Kidney (tissue), 22 donors: ENCODE measurements at places on chromosomes 5 and 9. TPM values are rescaled to one million over a fixed set of nuclear protein-coding genes. Genes with fewer than 3 reads are reported as not detected.
A peak's percentile ranks its signal among the peaks of the same experiment; 100 is the strongest.

GRCh38 chr5:59420596-59420995 is 472.9 kb downstream of the PDE4D start:
- DNase-seq, result no peak
- H3K27me3 ChIP-seq, result no peaks in the 10 kb centered on the region
- no peak overlapping the region for H3K4me3 ChIP-seq
- no peaks in the 10 kb centered on the region for H3K36me3 ChIP-seq
- H3K4me1 ChIP-seq, result no peaks in the 10 kb centered on the region

GRCh38 chr9:124257844-124258606 is at the start of gene NEK6:
Gene NEK6 (plus strand): TSS chr9:124257949. CDS start chr9:124301965, 44,016 bp downstream.
- peaks cover 25% of the 10 kb centered on the region for H3K4me1 ChIP-seq
- no peaks in the 10 kb centered on the region for H3K27me3 ChIP-seq
- peak within 1 kb of the TSS; percentile 74 for H3K4me3 ChIP-seq
- H3K27ac ChIP-seq, result peak within 1 kb of the TSS; percentile 90
- peak; percentile 64 for DNase-seq
- no peaks in the 10 kb centered on the region for H3K36me3 ChIP-seq

DNA sequence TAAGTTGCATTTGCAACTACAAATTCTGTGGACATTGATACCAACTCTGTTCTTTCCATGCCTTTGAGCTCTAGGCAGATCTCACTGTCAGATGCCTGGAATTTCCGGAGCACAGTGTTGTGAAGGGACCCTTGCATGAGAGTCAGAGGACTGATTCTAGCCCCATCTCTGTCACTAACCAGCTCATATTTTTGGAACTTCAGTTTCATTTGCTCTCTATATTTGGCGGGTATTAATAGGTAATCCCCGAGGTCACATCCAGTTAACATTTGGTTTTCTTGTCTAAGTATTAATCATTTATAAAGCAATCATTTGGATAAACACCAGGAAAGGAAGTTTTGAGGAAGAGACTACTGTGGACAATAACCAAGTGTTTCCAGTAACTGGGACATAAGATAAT is 115.7 kb downstream of the MAN2A1 start:
- H3K4me3 ChIP-seq, result peak overlapping the region; percentile 3
- no peaks in the 10 kb centered on the region for H3K36me3 ChIP-seq
- DNase-seq, result no peak
- peaks cover 18% of the 10 kb centered on the region for H3K4me1 ChIP-seq
- H3K27ac ChIP-seq, result peak overlapping the region; percentile 56

DNA sequence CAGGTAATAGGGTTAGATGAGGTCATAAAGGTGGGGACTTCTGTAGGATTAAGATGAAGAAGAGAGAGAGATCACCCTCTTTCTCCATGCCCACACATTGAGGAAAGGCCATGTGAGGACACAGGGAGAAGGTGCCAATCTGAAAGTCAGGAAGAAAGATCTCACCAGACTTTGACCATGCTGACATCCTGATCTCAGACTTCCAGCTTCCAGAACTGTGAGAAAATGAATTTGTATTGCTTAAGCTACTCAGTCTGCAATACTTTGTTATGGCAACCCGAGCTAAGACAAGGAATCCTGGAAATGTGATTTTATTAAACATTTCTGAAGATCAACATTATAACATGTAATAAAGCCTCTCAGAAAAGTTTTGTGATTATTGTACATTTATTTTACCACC is 3.5 kb upstream of the CSNK1G3 start:
- no peak overlapping the region for H3K4me3 ChIP-seq
- no peaks in the 10 kb centered on the region for H3K4me1 ChIP-seq
- no peak for DNase-seq
- H3K36me3 ChIP-seq, result no peaks in the 10 kb centered on the region
- H3K27me3 ChIP-seq, result no peaks in the 10 kb centered on the region
- H3K27ac ChIP-seq, result no peak overlapping the region

HTR1A gene
- not detected for polyA plus RNA-seq

SUSD3 gene
- 34.6 TPM for polyA plus RNA-seq

DNA sequence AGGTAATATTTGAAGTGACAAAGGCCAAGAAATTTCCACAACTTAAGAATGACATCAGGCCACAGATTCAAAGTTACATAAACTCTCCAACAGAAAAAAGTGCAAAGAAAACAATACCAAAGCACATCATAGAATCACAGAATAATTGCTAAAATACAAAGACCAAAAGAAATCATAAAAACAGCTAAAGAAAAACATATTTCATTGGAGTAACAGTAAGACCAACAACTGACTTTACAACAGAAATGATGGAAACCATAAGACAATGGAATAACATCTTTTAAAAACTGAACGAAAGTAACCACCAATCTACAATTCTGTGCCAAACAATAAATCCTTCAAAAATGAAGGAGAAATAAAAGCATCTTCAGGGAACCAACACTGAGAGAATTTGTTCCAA is 38.3 kb downstream of the ZDHHC21 start:
- H3K36me3 ChIP-seq, result peaks cover 10% of the 10 kb centered on the region
- no peak for DNase-seq
- H3K27ac ChIP-seq, result no peak overlapping the region
- no peaks in the 10 kb centered on the region for H3K27me3 ChIP-seq

DNA sequence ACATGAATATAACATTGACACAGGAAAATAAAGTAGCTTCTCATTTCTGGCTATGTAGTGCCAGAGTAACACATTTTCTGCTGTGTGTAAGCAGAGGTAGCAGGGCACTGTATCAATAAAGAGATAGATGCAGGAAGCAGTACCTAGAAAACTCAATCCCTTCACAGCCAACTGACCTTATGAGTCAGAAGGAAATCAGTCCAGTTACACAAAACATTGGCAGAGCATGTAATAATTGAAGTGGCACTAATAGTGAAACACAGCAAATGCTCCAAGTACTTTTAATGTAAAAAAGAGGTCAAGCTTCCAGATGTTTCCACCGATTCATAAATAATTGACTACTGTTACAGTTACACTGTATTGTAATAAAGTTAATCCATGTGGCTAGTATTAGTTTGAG is 706.6 kb downstream of the EFNA5 start:
- no peak overlapping the region for H3K27ac ChIP-seq
- no peaks in the 10 kb centered on the region for H3K36me3 ChIP-seq
- no peaks in the 10 kb centered on the region for H3K4me1 ChIP-seq
- H3K27me3 ChIP-seq, result no peaks in the 10 kb centered on the region
- no peak for DNase-seq

AFAP1L1 gene
- polyA plus RNA-seq, result 4.8 TPM

DNA sequence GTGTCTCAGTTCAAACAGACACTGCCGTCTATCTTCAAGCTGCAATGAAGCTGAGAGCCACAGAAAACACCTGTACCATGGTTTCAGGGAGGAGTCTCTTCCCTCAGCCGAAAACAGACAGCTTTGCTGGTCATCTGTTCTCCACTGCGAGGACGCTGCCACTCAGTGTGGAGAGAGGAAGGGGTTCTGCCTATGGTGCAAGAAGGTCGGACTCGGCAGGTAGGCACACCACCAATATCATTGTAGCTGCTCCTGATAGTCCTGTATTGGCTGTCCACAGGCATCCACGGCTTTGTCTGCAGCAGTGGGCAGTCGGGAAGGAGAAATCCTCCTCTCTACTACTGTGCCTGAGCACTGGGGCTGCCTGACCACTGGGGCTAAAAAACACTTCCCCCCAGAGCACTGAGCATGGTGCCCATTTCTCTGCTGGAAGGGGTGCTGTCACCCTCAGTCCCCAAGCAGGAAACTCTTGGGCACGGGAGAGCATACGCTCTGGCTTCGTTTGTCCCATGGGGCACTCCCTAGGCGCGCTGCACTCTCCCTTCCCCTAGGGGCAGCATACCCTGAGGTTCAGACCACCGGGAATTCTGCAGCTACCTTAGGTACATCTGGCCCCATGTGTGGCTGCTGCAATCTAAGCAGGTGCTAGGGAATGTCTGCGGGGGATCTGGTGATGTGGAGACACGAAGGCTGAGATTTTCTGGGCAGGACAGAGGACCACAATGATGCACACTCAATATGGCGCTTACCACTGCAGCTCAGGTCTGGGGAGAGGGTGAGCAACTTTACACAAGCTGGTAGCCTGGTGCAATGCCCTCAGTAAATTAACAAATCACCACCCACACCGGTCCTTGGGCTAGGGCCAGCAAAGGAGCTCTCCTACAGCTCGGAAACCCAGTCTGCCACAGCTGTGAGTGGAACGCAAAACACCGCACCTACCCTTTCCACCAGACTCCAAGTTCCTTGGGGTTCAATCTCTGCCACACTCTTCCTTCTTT is 880.9 kb upstream of the SEMA6A start:
- peak overlapping the region; percentile 55 for H3K4me3 ChIP-seq
- H3K4me1 ChIP-seq, result no peaks in the 10 kb centered on the region
- no peaks in the 10 kb centered on the region for H3K27me3 ChIP-seq
- H3K36me3 ChIP-seq, result no peaks in the 10 kb centered on the region
- peak; percentile 16 for DNase-seq

WNT8A gene
- not detected for polyA plus RNA-seq

TBC1D2 gene
- polyA plus RNA-seq, result 7.7 TPM

CBY3 gene
- polyA plus RNA-seq, result not detected

DNA sequence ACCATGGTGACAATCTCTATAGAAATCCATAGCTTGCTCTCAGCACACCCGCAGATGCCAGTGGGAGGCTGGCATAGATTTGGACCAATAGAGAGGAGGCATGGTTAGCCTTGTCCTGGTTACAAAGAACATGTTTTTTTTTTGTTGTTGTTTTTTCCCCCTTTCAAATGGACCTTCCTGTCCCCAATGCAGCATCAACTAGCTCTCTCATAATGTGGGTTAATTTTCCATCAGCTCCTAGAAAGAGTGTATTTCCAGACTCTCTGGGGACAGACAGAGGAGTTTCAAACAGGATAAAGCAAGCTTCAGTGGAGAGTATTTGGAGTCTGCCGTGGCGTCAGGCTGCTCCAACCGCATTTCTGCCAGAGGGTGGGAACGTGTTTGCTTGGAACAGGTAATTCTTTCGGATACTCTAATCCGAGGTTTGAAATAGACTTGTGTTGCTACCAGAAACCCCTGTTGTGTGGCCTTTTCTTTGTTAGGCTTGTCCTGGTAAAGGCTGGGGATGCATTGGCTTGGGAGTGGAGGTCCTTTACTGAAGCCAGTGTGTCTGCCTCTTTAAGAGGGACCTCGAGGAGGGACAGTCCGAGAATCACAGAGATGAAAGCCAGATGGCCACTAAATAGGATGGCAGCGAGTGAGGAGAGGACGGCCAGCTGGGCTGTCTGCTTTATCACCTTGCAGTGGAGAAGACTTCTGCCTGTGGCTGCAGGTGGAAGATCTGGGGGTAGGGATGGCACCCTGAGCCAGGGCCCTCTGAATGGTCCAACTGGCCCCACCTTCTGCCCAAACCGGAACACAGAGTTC is 130.5 kb upstream of the CPEB4 start:
- no peaks in the 10 kb centered on the region for H3K4me1 ChIP-seq
- no peak for DNase-seq
- H3K4me3 ChIP-seq, result no peak overlapping the region
- peak overlapping the region; percentile 16 for H3K27ac ChIP-seq
- no peaks in the 10 kb centered on the region for H3K27me3 ChIP-seq
- H3K36me3 ChIP-seq, result no peaks in the 10 kb centered on the region

DNA sequence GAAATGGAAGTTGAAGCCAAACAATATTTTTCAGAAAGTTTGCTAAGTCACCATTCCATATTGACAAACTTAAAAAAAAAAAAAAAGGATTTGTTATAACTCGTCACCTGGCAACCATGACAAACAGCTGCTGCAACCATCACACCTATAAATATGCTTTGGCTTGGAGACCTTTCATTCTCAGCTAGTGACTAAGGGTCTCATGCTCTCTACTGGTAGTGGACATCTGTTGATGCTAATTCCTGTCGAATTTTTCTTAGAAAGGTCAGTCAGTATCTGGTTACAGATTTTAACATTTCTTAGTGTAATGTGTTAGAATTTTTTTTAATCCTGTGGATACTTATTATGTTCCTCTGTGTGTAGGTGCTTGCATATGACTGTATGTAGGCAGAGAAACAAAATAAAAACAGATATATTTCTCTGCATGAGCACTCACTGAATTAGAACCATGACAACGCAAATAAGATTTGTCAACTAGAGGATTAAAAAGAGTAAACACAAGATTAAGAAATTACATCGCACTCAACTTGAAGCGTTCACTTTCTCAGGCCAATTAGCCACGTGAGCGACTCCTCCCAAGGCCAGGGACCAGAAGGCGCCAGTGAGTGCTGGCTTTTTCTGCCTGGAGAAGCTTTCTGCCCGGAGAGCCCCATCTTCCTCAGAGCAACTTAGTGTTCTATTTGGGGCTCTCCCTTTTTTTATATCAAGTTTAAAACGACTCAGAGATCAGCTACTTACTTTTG is 27.0 kb upstream of the ZNF622 start:
- no peaks in the 10 kb centered on the region for H3K36me3 ChIP-seq
- peaks cover 9% of the 10 kb centered on the region for H3K4me1 ChIP-seq
- H3K27me3 ChIP-seq, result no peaks in the 10 kb centered on the region
- H3K27ac ChIP-seq, result no peak overlapping the region
- no peak overlapping the region for H3K4me3 ChIP-seq

DNA sequence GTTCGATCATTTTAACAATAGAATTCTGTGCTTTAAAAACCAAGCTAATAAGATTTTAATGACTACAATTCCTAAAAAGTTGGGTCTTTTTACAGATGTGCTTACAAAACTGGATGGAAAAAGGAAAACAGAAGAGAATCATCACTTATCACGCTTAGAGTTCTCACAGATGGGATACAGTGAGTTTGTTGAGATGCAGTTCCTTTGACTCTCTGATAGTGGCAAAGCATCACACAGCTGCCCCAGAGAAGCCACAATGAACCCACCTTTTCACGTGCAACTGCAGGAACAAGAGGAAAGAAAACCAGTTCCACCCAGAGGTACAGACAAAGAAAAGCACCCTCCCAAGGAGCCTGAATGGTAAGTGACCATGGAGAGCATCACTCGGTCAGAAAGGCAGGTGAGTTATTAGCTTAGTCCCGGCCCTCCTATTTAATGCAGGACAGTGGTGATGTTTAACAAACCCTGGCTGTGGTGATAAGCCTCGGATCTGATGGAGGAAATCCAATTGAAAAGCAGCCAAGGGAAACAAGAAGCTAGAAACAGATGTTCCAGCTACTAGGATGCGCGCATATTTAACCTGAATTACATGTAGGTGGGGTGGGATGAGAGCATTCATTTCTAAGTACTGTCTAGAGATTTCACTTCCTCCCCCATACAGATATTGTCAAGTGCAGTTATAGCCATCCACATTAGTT is 167.7 kb downstream of the TARS1 start:
- DNase-seq, result no peak
- no peaks in the 10 kb centered on the region for H3K27me3 ChIP-seq
- H3K36me3 ChIP-seq, result no peaks in the 10 kb centered on the region
- H3K4me1 ChIP-seq, result no peaks in the 10 kb centered on the region
- no peak overlapping the region for H3K4me3 ChIP-seq
- no peak overlapping the region for H3K27ac ChIP-seq

PRSS3 gene
- polyA plus RNA-seq, result 2.8 TPM

- H3K27me3 ChIP-seq, result no peaks in the 10 kb centered on the region
- H3K27ac ChIP-seq, result no peak overlapping the region
- H3K4me3 ChIP-seq, result no peak overlapping the region
- no peaks in the 10 kb centered on the region for H3K36me3 ChIP-seq
- no peak for DNase-seq
- no peaks in the 10 kb centered on the region for H3K4me1 ChIP-seq
These were observed 125.5 kb upstream of the RASGRF2 start for GRCh38 chr5:80834710-80835109.

- H3K27me3 ChIP-seq, result no peaks in the 10 kb centered on the region
- no peaks in the 10 kb centered on the region for H3K4me1 ChIP-seq
- H3K4me3 ChIP-seq, result no peak overlapping the region
These were observed 97.3 kb upstream of the PANK3 start for GRCh38 chr5:168676501-168676900.

GRCh38 chr9:36924071-36924470 is 110.0 kb downstream of the PAX5 start:
- no peak for DNase-seq
- H3K27me3 ChIP-seq, result no peaks in the 10 kb centered on the region
- H3K4me1 ChIP-seq, result no peaks in the 10 kb centered on the region
- H3K4me3 ChIP-seq, result no peak overlapping the region
- H3K36me3 ChIP-seq, result no peaks in the 10 kb centered on the region
